ENCODE measurements at places on chromosomes 5 and 9. TPM values are rescaled to one million over a fixed set of nuclear protein-coding genes. Genes with fewer than 3 reads are reported as not detected.

The FOXD4L3 gene
- 0.36 TPM for total RNA-seq

The ANKRA2 gene
- total RNA-seq, result 27.3 TPM

- DNase-seq, result no peak
Observed at GRCh38 chr5:157606046-157606445, 30.5 kb upstream of the ADAM19 start.

DNA sequence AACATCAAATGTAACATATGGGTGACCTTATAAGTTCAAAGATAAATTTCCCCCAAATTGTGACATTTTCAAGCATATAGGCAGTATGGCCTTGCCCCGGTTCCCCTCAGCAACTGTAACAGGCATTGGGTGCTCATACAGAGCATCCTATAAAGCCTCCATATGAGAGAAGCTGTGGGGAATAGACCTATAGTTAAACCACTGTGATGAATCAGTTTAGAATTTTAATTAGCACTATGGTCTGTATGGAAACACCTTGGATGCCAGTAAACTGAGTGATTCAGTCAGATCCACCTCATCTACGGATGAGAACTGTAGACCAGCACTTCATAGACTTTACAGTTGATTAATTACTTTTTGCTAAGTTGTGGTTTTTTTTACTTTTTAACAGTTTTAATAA lies 79.4 kb downstream of the ERCC6L2 start:
- no peak for DNase-seq

GRCh38 chr5:179435731-179436315 lies 90.6 kb upstream of the ADAMTS2 start:
- no peak for DNase-seq

DNA sequence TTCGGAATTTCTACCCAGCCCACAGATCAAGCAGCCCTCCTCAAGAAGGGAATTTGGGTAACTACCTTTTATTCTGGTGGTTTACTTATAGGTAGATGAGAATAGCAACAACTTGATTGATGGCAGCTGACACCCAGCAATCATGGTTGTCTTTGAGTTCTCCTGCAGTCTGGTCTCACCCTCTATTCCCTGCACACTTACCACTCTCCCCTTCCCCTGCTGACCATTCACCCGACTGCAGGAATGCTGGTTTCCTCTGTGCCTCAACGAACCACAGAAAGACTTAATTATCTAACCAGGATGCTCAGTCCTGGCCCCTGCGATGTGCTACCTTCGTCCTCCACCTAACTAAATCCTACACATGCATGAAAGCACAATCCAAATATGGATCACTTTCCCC lies 243.0 kb downstream of the RFK start:
- DNase-seq, result no peak

GRCh38 chr9:120708526-120709224 lies 5.6 kb downstream of the MEGF9 start:
- DNase-seq, result no peak
